ENCODE measurements at places on chromosomes 5 and 9. TPM values are rescaled to one million over a fixed set of nuclear protein-coding genes. Genes with fewer than 3 reads are reported as not detected.

Gene EPB41L4A
- 0.28 TPM for polyA plus RNA-seq

Gene TAF11L6
- polyA plus RNA-seq = not detected

GRCh38 chr5:12016159-12016746 lies 112.0 kb upstream of the CTNND2 start:
- DNase-seq = no peak

GRCh38 chr5:148620696-148621095 lies 33.6 kb downstream of the HTR4 start:
- DNase-seq = peak; percentile 19

DNA sequence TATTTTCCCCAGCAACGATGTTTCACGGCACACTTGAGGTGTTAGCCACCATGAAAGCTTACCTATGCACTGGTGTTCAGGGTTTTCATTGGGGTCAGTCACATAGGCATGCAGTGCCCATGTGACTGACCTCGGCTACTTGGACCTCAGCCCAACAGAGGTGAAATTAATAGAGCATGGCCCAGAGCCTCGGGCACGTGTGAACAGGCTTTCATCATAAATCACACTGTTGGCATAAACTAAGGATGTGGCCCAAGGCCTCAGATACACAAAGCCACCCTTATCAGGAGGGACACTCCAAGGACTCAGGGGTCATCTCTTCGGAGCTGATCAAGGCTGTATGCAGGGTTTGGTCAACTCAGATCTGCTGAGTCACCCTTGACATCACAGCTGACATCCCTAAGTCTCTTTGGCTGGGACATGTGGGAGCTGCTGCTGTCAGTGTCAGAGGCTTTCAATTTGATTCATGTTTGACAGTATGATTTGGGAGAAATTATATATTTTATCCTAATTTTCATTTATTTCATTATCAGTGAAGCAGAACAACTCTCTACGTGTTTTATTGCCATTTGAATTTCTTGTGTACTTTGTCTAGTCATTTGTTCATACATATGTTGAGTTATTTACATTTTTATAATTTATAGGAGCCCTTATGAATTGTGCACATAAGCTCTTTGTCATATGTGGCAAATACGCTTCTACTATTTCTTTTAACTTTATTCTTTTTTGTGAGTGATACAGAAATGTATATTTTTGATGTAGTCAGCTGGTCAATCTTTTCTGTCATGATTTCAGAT lies 59.7 kb upstream of the ANKRD33B start:
- DNase-seq = no peak

- DNase-seq = peak; percentile 96
These were observed 32.9 kb upstream of the MAN2A1 start for GRCh38 chr5:109656829-109657228.

GRCh38 chr5:126594748-126595485 lies at the start of gene ALDH7A1:
Gene ALDH7A1 (minus strand): TSS chr5:126595219. CDS start chr5:126595198, 21 bp downstream.
- DNase-seq = peak; percentile 76

GRCh38 chr9:100455470-100455869 lies 17.5 kb upstream of the TMEFF1 start:
- no peak for DNase-seq
